Gastroesophageal sphincter (tissue), 4 donors: ENCODE measurements at places on chromosomes 6 and 20. TPM values are rescaled to one million over a fixed set of nuclear protein-coding genes. Genes with fewer than 3 reads are reported as not detected.

DNA sequence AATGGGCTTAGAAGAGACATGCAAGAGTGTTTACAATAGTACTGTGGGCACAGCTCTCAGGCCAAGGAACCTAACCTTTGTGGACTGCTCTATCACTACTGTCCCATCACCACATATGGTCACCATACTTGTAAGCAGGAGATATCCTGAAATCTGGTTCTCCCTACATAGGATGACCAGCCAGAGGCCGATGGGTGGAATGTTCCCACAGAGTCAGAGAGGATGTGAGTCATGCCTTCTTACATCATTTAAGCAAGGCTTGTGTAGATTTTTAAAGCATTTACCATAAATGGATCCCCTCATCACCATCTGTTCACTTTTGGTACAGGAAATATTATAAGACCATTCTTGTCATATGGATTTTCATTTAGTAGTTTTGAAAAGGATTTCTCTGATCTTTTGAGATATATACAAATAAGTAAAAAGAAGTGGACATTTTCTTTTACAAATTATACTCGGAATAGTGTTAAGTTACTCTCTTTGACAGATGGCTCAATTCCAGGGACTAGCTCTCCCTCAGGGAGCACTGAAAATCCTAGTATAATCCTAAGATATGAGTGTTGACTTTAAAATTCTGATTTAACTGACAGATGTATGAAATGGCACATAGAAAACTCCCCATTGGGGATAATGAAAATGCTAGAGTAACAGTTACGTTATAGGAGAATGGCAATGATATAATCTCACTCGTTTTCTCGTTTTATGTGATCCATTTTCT is 6.6 kb downstream of the HTR1B start:
- peak; percentile 76 for ATAC-seq

DNA sequence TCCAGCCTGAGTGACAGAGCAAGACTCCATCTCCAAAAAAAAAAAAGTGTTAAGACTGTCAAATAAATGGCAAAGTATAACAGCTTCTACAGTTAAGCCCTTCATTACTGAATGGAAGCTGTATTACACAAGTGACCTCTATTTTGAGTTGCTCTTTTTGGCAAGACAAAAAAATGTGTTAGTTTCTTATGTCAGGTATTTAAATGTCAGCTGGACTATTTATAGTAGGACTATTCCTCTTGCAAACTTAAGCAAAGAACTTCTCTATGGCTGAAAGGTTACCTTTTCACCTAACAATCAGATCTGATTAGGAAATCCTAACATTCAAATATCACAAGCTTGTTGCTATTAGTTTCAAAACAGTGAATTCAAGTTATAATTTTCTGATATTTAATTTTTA is 12.4 kb downstream of the UBE2V1 start:
- peak; percentile 62 for ATAC-seq

The CASP8AP2 gene
- 18.0 TPM for total RNA-seq

DNA sequence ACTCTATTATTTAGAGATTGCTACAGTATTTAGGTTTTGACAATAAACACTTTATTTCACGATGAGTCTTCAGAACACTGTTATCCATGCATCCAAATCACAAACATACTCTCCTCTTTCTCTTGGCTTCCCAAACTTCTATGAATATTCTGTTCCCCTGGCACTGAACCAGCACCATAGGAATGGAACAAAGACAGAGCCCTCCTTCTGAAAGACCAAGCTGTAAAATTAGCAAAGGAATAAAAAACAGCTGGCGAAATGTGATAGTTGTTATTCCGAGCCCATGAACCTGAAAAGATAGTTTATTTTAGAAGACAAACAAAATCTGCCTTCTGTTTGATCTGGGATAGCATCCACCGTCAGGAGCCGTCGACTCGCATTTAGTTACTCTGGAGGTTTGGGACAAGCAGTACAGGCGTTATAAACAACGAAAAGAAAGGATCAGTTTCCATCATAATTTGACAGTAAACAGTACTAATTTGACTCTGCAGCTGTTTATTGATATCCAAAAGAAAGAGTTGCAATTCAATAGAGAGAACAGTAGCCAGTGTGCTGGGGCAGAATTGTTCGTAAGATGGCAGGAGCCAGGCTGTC is 161.4 kb downstream of the CLIC5 start:
- ATAC-seq, result no peak

DNA sequence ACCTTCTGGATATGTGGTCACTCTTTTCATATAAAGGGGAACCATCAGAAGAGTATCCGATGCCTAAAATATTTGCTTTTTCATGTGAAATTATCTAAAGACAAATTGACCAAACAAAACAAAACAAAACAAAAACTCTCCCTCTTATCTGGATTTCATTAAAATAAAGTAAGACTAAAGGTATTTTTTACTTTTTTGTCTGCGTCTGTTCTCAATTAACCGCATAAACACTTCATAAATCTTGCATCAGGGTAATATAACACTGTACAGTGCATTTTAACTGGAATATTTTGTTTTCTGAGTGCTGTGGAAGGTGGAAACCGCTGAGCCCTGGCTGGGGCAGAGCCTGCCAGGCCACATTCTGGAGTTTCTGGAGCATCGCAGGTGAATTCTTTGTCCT is 234.1 kb upstream of the ZFP64 start:
- ATAC-seq, result no peak

The STK4 gene
- 28.3 TPM for total RNA-seq

DNA sequence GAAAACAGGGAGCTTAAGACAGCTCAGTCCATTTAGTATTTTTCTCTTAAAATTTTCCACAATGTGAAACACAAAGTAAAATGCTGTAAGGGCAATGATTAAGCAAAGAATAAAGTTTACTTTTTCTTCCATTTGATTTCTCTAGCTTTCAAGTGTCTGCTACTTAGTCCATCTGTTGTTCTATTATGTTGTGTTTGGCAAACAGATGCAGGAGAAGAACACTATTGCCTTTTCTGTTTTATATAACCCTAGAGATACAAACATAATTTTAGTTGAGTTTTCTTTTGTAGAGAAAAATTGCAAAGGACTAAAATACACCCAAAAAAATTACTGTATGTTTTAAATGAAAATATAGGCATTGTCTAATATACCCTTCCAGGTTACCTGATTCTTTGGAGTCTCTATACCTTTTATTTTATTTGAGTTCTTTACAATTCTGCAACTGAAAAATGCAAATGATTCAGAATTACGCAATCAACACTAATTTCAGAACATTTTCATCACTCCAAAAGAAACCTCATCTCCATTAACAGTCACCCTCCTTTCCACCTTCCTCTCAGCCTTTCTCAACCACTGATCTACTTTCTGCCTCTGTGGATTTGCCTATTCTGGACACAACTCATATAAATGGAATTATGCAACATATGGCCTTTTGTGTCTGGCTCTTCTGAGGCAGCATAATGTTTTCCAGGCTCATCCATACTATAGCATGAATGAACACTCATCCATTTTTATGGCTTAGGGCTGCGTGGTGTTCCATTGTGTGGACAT is 96.9 kb downstream of the MKKS start:
- no peak for ATAC-seq

DNA sequence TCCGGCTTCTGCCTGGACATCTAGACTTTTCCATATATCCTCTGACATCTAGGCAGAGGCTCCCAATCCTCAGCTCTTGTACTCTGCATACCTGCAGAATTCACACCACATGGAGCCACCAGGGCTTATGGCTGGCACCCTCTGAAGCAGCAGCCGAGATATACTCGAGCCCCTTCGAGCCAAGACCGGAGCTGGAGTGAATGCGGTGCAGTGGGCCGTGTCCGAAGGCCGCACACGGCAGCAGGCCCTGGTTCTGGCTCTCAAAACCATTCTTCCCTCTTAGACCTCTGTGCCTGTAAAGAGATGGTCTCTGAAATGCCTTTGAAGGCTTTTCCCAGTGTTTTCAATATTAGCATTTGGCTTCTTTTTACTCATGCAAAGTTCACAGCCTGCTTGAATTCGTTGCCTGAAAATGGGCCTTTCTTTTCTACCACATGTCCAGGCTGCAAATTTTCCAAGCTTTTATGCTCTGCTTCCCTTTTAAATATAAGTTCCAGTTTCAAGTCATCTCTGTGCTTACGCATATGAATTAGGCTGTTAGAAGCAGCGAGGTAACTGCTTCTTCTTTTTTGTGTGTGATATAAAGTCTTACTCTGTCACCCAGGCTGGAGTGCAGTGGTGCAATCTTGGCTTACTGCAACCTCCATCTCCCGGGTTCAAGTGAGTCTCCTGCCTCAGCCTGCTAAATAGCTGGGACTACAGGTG is 3.8 kb upstream of the SIRPB1 start:
- no peak for ATAC-seq

- no peak for ATAC-seq
Observed at GRCh38 chr6:82750556-82750955, 315.1 kb downstream of the UBE3D start.

- ATAC-seq, result no peak
Observed at GRCh38 chr20:40675599-40676221, 13.3 kb downstream of the MAFB start.

DNA sequence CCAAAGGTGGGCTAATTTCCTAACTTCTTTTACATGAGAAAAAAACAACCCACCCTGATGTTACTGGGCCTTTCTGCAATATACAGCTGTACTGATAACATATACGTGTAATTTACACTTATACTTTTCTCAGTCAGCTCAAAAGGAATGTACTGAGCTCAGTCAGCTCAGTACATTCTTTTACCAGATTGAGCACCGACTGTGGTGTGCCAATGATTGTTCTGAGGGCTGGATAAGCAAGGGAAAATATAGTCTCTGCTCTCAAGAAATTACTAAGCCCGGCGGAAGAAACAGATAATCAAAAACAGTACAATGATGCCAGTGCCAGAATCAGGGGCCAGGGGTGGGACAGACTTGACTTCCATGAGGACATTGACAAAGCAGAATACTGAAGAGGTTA is 10.0 kb upstream of the BLOC1S5 start:
- ATAC-seq, result no peak

GRCh38 chr20:37430778-37431460 is 85.0 kb downstream of the SRC start:
- ATAC-seq, result no peak

- ATAC-seq, result no peak
Observed at GRCh38 chr20:8130840-8131526, 1.1 kb upstream of the PLCB1 start.

DNA sequence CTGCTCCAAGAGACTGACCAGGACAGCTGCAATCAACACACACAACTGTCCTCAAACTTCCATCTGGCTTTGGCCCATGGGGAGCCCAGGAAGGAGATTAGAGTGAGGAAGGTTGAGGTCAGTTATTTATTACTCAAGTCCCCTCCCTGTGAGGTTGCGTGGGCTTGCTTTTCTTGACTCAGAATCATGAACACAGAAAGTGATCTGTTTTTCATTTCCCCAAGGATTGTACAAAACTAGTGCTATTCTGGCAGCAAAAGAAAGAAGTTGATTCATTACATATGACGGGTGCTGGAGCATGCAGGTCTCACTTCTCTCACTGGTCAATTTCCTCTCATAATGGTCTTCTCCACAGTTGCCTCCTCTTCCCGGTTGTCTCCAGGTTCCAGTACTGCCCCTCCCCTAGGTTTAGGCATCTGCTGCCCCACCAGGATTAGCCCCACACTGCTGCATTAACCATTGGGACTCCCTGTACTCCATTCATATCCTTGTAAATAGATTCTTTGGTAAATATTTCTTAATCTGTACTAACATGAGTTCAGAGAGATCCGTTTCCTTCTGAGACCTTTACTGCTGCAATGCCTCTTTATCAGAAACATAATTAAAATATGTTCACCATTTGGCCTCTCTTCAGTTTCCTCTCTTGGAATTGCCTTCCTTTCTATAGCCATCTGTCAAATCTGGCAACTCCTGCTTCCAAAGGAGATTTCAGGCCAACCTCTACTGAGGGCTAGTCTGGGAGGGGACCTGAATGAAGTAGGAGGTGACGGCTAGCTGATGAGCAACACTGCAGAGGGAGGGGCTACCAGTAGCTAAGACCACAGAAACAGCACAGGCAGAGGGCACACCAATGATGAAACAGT is 888.8 kb downstream of the QKI start:
- ATAC-seq, result peak; percentile 78
